ENCODE measurements at places on chromosomes 3 and 15. TPM values are rescaled to one million over a fixed set of nuclear protein-coding genes. Genes with fewer than 3 reads are reported as not detected.

DNA sequence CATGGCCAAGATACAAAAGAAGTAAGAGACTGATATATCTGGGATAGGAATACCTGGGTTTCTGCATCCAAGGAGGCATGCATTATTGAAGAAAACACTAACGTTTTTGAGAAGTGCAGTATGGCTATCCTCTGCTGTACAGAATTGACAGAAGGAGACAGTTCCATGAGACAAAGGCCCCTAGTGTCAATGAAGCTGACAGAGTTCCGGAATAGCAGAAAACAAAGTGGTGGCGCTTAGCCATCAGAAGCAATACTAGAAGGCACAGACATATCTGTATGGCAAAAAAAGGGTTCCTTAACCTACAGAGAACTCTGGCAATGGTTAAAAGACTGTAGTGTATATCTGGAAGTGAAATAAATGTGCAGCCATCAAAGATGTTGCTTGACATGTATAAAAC is 77.8 kb downstream of the VGLL3 start:
- H3K4me1 ChIP-seq = no peaks in the 10 kb centered on the region
- H3K27me3 ChIP-seq = no peaks in the 10 kb centered on the region
- DNase-seq = no peak
- no peak overlapping the region for H3K4me3 ChIP-seq
- H3K27ac ChIP-seq = no peak overlapping the region

GRCh38 chr15:72778796-72779195 is 4.8 kb downstream of the ADPGK start:
- H3K27ac ChIP-seq = no peak overlapping the region
- H3K27me3 ChIP-seq = no peaks in the 10 kb centered on the region
- peaks cover 6% of the 10 kb centered on the region for H3K36me3 ChIP-seq
- no peak overlapping the region for H3K4me3 ChIP-seq
- no peak for DNase-seq
- peaks cover 4% of the 10 kb centered on the region for H3K4me1 ChIP-seq

GRCh38 chr3:77065750-77066149 is 25.9 kb downstream of the ROBO2 start:
- no peak overlapping the region for H3K27ac ChIP-seq
- no peaks in the 10 kb centered on the region for H3K36me3 ChIP-seq
- H3K4me3 ChIP-seq = no peak overlapping the region
- no peak for DNase-seq
- no peaks in the 10 kb centered on the region for H3K27me3 ChIP-seq

- H3K4me1 ChIP-seq = no peaks in the 10 kb centered on the region
- DNase-seq = no peak
- no peaks in the 10 kb centered on the region for H3K27me3 ChIP-seq
- no peak overlapping the region for H3K27ac ChIP-seq
- H3K36me3 ChIP-seq = no peaks in the 10 kb centered on the region
Measured at GRCh38 chr3:168360993-168361392, 265.3 kb upstream of the GOLIM4 start.

The HERC2 gene
- total RNA-seq = 58.4 TPM

The IL5RA gene
- total RNA-seq = 1.1 TPM

DNA sequence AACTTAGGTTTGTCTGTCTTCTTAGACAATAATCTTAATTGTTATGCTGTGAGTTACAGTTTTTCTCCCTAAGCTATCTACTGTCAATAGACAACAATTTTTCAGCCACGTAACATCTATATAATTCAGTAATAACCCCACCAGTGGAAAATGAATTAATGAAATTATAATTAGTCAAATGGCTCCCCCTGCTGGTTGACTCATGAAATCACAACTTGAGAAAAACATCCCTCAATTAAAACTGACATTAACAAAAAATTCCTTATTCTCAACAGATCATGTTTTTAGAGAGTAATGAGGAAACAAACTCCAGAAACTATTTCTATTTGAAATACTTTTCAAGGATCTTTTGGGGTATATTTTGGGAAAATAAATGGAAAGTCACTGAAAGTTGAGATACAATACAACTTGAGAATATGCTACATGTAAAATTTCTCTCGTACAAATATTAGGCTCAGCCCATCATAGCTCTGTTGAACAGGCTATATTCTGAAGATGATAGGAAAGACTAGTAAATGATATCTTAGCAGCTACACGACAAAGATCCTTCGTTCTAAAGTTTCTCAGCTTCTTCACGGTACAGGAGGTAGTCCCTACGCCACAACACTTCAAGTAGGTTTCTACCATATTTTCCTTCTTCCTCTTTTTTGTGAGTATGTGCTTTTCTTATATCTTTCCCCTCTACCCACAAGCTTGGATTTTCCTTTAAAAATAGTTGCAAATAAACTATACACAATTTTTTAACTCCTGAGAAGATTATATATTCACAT is 20.7 kb downstream of the PPP1R2 start:
- no peaks in the 10 kb centered on the region for H3K27me3 ChIP-seq
- peaks cover 7% of the 10 kb centered on the region for H3K36me3 ChIP-seq
- H3K27ac ChIP-seq = no peak overlapping the region
- DNase-seq = no peak

DNA sequence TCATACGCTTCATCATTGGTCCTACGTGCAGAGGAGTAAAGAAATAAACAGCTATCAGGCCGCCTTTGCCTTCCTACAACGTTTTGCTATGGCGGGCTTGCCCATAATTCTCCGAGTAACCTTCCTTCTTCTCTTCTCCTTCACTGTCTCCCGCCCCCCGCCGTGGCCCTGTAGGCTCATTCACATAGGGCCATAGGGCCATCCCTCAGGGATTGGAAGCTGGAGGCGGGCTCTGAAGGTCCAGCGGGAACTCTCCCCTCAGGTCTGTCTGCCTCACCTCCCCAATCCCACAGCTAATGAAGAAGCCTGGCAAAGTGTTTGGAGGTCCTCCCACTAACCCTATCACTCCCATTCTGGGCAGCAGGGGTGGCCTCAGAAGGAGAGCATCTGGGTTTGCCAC is 43.6 kb downstream of the SEMA5B start:
- H3K27me3 ChIP-seq = no peaks in the 10 kb centered on the region
- no peak overlapping the region for H3K4me3 ChIP-seq
- DNase-seq = no peak
- no peaks in the 10 kb centered on the region for H3K4me1 ChIP-seq
- H3K36me3 ChIP-seq = no peaks in the 10 kb centered on the region
- no peak overlapping the region for H3K27ac ChIP-seq

DNA sequence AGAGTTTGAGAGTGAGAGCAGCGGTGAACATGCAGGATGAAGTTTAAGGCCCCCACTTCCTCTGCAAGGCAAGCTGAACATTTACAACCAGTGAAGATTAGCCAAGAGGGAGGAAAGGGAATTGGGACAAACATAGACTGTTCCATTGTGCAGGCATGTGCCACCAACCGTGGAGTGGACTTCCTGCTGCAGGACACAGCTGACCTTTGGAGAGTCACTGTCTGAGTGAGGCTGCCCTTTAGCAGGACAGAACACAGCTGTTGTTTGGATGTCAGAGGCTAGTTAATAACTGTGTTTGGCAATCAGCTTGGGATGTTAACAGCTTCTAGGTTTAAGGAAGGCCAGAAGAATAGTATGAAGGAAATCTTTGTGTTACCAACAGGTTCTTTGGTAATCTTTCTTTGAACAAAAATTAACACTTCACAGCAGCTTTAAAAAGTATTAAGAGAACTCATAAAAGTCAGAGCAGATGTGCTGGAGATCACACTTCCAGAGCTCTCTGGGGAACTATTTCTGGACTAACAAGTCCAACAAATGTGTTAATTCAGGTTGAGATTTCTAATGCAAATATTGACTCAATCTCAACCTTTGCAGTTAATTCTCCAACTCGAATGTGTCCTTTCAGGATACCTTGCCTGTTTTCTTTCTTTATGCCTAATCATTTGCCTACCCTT is 31.4 kb downstream of the CTDSPL start:
- no peaks in the 10 kb centered on the region for H3K27me3 ChIP-seq
- no peaks in the 10 kb centered on the region for H3K36me3 ChIP-seq
- H3K27ac ChIP-seq = peak overlapping the region; percentile 75
- DNase-seq = peak; percentile 86
- peaks cover 41% of the 10 kb centered on the region for H3K4me1 ChIP-seq
- H3K4me3 ChIP-seq = no peak overlapping the region

- H3K27ac ChIP-seq = peak overlapping the region; percentile 15
- H3K4me3 ChIP-seq = no peak overlapping the region
- DNase-seq = no peak
- no peaks in the 10 kb centered on the region for H3K36me3 ChIP-seq
Measured at GRCh38 chr3:169299889-169300288, 363.6 kb downstream of the MECOM start.

GRCh38 chr3:144660186-144660585 is 688.6 kb downstream of the DIPK2A start:
- H3K4me3 ChIP-seq = no peak overlapping the region
- DNase-seq = no peak
- no peaks in the 10 kb centered on the region for H3K27me3 ChIP-seq
- H3K36me3 ChIP-seq = no peaks in the 10 kb centered on the region

The ISLR2 gene
- total RNA-seq = 1.1 TPM

- peaks cover 16% of the 10 kb centered on the region for H3K27me3 ChIP-seq
- no peak for DNase-seq
- no peak overlapping the region for H3K27ac ChIP-seq
- H3K4me1 ChIP-seq = no peaks in the 10 kb centered on the region
Measured at GRCh38 chr3:184235381-184236032, 6.1 kb downstream of the VWA5B2 start.

- no peak overlapping the region for H3K27ac ChIP-seq
- H3K27me3 ChIP-seq = no peaks in the 10 kb centered on the region
- no peak overlapping the region for H3K4me3 ChIP-seq
- no peak for DNase-seq
Measured at GRCh38 chr15:87752250-87752951, 504.1 kb downstream of the NTRK3 start.

DNA sequence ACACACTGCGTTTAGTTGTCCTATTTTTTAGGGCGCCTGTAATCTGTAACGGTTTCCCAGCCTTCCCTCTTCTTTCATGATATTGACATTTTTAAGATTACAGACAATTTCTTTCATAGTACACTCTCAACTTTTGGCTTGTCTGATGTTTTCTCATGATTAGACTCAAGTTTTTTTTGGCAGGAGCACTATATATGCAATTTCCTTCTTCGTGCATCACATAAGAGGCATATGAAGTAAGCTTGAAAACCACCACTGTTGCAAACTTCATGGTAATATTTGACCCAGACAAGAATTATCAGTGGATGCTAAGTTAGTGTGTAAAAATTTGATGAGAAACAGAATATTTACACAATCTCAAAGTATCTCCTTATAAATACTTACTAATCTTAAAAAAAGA is 119.2 kb upstream of the CMC1 start:
- no peak overlapping the region for H3K4me3 ChIP-seq
- no peak overlapping the region for H3K27ac ChIP-seq
- DNase-seq = no peak

The RHCG gene
- 1.5 TPM for total RNA-seq

DNA sequence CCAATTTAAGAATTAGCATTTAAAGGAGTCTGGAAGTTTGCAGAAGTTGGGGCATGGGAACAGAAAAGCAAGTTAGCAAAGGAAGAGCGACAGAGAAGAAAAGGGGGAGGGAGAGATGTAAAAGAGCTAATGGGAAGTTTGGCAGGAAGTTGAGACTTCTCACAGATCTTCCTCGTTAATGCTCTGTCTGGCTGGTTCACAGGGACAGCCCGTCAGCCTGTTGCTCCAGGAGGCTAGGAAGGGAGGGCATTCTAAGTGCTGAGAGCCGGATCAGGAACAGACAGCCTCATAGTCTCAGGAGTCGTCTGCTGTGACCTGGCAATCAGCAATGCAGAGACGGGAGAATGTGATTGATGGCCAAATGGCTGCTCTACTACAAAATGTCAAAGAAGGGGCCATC is 150.3 kb downstream of the AGBL1 start:
- H3K27ac ChIP-seq = no peak overlapping the region
- no peaks in the 10 kb centered on the region for H3K27me3 ChIP-seq
- DNase-seq = no peak
- H3K4me1 ChIP-seq = no peaks in the 10 kb centered on the region
- H3K4me3 ChIP-seq = no peak overlapping the region

- no peak overlapping the region for H3K27ac ChIP-seq
- no peaks in the 10 kb centered on the region for H3K4me1 ChIP-seq
- DNase-seq = no peak
- H3K4me3 ChIP-seq = no peak overlapping the region
Measured at GRCh38 chr3:44072601-44073540, 168.8 kb upstream of the TOPAZ1 start.

GRCh38 chr3:182716114-182716688 is 77.1 kb upstream of the ATP11B start:
- peaks cover 3% of the 10 kb centered on the region for H3K4me1 ChIP-seq
- H3K27ac ChIP-seq = no peak overlapping the region
- H3K4me3 ChIP-seq = no peak overlapping the region
- H3K27me3 ChIP-seq = no peaks in the 10 kb centered on the region
